Activated gamma-delta T cell treated with Interleukin-2 at 50 U/mL for 16 hours (primary cell): ENCODE measurements at places on chromosomes 5 and 9.

GRCh38 chr5:145483212-145483611 lies 351.9 kb downstream of the PRELID2 start:
- DNase-seq, result no peak

GRCh38 chr5:147509710-147510651 lies at the start of gene DPYSL3:
TSS of gene DPYSL3 (minus strand) at chr5:147510068. CDS start at chr5:147509858, 210 bp downstream.
- DNase-seq, result no peak

DNA sequence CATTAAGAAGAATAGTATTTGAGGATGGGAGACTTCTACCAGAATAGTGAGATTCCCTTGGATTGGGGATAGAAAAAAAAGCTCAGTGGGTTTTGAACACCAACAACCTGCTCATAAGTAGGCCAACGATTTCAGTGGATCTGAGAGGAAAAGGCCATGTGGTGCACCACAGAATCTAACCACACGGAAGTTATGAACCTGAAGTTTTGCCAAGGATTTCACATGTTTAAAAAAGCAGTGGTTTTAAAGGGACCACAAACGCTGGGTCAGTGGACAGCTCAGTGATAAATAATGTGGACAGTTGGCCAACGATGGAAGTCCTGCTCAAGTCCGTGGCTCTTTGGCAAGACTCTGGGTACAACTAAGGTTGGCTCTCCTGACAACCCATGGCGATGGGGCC lies 107.2 kb upstream of the TXNDC8 start:
- no peak for DNase-seq

- no peak for DNase-seq
Observed at GRCh38 chr9:134185536-134186011, 21.2 kb upstream of the RNU6ATAC start.

GRCh38 chr5:151077967-151078366 lies 2.9 kb downstream of the TNIP1 start:
- no peak for DNase-seq

- DNase-seq, result no peak
Observed at GRCh38 chr5:16152601-16153568, 26.7 kb downstream of the MARCHF11 start.

- DNase-seq, result no peak
Observed at GRCh38 chr9:110979636-110980035, 58.6 kb downstream of the LPAR1 start.

- DNase-seq, result no peak
Observed at GRCh38 chr5:97543166-97543565, 360.1 kb upstream of the RIOK2 start.

- DNase-seq, result no peak
Observed at GRCh38 chr5:167710444-167711073, 580.9 kb upstream of the WWC1 start.

- DNase-seq, result no peak
Observed at GRCh38 chr9:104977580-104977979, 49.6 kb upstream of the ABCA1 start.

GRCh38 chr5:158320178-158320674 lies 461.3 kb upstream of the CLINT1 start:
- DNase-seq, result no peak

GRCh38 chr9:7729371-7730163 lies 70.0 kb downstream of the DMAC1 start:
- DNase-seq, result no peak

- no peak for DNase-seq
Observed at GRCh38 chr9:124300312-124300711, 42.6 kb downstream of the NEK6 start.

- no peak for DNase-seq
Observed at GRCh38 chr9:101707721-101708120, 30.7 kb downstream of the GRIN3A start.

DNA sequence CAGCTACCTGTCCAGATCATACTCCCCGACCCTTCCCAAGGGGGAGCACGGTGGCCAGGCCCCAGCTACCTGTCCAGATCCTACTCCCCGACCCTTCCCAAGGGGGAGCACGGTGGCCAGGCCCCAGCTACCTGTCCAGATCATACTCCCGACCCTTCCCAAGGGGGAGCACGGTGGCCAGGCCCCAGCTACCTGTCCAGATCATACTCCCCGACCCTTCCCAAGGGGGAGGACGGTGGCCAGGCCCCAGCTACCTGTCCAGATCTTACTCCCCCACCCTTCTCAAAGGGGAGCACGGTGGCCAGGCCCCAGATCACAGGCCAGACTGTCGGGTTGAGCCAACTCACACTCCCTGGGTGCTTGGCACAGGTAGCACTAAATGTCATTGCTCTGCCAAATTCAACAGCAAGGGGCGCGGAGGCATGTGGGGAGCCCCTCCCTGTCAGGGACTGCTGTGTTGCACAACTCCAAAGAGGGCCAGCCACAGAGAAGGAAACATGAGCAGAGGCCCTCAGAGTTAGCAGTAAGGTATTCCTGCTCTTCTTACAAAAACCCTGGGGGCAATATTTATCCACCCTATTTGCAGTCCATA lies 136.9 kb downstream of the OLFM1 start:
- no peak for DNase-seq

DNA sequence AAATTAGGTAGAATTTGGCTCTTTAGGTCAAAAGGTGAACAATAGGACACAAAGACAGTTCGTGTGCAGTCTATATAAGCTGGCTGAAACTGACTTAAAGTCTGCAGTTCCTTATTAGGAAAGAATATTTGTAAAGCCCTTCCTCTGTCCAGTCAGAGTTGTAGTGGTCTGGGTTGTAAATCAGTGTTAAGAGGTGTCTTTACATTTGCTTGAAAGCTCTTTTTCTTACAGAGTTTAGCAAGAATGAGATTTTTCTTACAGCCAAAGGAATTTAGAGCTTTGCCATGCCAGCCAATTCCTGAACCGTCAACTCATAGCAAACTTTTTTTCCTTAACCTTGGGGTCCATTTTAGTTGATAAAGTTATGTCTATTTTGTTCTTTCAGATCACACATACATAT lies 786.1 kb upstream of the CTNND2 start:
- no peak for DNase-seq

GRCh38 chr5:56358046-56358445 lies 124.9 kb upstream of the ANKRD55 start:
- DNase-seq, result no peak

DNA sequence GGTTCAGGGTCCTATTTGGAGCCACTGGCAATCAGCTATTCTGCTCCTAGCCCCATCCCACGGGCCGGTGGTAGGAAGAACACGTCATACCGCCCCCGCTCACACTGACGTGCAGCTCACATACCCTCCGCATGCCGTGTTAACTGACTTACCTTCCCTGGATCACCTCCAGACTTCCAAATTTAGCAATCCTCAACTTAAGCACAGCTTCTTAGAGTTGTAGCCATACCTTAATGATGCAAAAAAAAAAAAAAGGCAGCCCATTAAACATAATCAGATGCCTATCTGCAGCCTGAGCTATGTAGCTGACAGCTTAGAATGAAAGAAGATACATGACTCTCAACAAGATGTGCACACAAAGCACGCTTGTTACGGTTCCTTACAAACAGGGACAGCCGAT lies 93.0 kb downstream of the IRX2 start:
- DNase-seq, result no peak

- no peak for DNase-seq
Observed at GRCh38 chr9:4905135-4905490, 80.0 kb upstream of the JAK2 start.

DNA sequence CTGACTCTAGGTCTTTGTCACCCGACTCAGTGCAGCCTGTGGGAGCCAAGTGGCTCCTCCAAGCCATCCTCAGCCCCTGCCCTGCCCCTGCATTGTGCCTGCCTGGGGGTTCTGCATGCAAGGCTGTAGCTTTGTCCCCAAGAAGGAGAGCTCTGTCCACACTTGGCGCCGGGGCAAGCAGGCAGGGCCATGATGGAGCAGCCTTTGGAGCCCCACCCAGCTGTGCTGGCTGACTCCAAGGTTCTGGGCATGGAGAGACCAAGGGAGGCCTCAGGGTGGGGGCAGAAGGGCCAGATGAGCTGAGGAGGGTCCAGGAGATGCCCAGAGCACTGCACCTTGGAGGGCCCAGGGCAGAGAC lies 226.2 kb downstream of the CACNA1B start:
- DNase-seq, result no peak

DNA sequence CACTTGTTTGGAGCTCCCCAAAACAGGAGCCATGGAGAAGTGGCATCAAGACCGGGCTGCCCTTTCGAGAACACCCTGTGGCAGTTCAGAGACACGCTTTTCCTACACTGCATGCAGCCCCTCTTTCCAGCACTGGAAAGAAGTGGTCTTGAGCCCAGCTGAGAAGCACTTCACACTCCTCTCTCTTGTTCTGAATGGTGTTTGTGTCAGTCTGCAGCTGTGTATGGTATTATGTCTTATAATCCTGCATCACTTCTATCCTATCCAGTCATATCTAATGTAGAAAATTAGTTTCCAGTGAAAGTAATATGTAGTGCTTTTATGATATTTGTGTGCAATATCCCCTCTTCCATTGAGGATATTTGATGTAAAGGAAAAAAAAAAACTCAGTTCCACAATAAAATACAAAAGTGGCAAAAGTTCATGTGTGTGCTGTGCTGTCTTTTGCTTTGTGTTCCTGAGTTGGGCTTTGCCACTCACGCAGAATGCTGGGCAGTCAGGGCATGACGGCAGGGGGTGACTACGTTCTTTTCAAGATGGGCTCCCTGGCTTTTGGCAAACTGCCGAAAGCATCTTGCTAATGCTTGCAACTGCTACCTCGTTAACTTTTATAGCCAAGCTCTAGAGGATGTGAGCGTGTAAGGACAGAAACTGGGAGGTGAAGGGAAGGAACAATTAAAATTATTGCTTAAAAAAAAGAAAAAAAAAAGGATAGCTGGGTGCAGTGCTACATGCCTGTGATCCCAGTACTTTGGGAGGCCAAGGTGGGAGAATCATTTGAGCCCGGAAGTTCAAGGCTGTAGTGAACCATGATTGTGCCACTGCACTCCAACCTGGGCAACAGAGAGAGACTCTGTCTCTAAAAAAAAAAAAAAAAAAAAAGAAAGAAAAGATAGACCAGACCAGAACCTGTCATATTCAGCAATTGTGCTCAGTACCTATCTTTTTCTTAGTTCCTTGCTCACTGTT lies 102.2 kb downstream of the MAP1B start:
- DNase-seq, result no peak
